ENCODE measurements at places on chromosomes 2 and 18.

DNA sequence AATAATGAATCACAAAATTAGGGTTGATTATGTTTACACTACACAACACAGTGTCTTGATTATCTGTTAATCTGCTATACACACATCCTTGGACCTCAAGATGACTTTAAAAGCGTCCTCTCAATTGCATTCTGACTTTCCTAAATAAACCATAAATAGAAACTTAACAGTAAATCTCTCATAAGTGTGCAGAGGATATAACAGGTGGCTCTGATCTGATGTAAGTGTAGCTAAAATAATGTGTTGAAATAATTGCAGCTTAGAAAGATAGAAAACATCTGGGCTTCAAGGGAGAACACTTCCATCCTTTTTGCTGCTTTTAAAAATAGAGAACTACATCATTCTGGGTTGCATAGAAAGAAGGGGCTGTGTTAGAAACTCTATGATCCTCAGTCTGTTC lies 78.4 kb upstream of the EFEMP1 start:
- DNase-seq: no peak

GRCh38 chr18:8756571-8756970 lies 51.2 kb downstream of the MTCL1 start:
- no peak for DNase-seq

DNA sequence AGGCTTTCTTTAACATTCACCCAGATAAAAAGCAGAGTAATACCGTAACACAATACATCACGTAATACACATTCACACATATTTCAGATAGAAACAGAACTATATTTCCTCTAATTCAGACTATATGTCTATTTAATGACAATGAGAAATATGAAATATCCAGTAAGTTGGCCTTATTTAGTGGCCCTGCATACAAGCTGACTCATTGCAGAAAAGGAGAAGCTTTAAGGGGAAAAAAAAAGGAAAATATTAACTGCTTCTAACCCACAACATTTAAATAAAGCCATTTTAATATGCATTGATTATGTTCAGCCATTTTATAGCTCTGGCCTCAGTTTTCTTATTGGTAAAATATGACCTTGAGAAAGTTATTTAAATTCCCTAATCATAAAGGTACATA lies 94.8 kb downstream of the PPP1R1C start:
- no peak for DNase-seq

DNA sequence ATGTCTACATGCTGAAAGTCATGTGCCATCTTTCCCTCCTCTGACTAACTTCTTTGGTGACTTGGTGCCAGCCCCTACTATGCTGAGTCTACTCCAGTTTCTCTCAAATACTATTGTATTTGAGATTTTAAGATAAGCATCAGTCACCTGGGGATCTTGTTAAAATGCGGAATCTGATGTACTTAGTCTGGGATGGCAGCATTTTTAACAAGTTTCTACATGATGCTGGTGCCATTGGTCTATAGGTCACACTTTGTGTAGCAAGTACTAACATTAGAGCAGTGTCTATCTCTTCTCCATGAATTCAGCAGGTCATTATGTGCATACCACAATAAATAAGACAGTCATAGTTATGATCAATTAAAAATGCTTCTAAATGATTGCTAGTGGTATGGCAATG lies 106.9 kb downstream of the CERS6 start:
- no peak for DNase-seq

DNA sequence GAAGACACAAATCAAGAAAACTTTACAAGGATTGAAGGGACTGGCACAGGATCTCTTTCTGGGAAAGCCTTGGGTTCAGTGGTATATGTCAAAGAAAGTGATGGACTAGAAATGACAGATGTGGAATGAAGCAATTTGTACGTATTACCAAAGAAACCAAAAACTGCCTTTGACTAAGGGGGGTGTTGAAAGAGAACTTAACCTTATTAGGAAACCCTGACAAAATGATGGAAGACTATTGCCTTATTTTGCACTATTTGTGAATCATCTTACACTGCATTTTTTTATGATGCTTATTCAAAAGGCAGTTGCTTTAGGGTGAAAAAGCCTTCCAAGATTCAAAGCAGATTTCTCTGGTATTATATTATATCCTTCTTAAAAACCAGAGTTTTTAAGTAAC lies 4.0 kb downstream of the TSGA10 start:
- DNase-seq: no peak

- no peak for DNase-seq
These were observed 523.1 kb upstream of the ID2 start for GRCh38 chr2:8158711-8159110.

DNA sequence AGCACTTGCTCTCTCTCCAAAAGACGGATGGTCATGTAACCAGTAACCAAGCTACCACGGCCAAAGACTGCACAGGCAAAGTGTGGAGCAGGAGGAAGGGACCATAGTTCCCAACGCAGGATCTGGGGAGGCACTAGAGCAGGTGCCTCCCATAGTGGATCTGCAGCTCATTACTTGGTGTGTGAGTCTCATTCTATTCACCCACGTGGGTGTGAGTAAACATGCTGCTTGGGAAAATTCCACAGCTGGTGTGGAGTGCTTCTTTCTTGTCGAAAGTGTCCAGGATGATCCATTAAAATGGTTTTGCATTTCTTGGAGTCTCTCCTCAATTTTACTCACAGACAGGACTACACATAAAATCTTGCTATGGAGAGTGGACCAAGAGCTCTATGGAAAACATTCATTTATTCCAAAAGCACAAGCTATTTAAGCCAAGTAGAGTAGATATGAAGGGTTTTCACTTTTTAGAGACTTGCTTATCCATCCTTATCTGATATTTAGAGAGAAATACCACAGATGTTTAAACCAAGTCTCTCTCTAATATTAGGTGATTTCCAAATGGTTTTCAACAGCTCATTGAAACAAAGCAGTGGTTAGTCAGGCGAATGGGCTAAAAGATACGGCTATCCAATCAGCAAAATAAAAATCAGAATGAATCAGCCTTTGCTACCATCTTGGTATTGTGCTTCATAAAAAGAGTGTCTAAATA lies 104.3 kb upstream of the CCDC195 start:
- DNase-seq: no peak

DNA sequence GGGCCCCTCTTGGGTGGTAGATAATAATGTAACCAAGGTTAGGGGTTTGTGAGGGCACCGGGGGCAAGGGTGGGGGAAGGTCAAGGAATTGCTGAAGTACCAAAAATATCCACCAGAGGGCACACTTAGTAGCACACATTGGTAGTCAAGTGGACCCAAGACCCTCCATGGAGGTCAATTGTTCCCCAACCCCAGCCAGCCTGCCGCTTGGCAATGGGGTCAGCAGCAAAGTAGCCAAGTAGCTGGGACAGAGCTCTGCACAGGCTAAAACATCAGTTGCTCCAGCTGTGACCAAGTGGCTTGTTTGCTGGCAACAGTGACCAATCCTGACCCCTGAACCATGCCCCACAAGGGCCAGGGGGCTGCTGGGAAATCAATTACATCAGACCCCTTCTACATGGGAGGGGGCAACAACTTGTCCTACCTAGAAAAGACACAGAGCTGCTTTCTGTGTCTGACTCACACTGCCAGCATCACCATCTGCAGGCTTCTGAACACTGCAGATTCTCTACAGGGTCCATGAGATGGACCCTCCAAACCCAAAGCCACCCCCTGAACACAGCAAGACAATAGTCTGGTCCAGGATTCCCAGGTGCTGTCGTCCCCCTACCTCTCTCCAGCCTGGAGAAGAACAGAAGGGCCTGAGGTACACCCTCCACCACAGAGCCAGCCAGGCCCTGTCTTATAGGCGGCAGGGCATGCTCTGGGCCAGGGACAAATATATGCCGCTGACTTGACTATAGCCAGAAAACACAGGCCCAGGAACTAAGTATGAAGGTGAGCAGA lies 76.0 kb downstream of the EMX1 start:
- peak; percentile 81 for DNase-seq

GRCh38 chr2:158818511-158818910 lies 23.4 kb downstream of the DAPL1 start:
- no peak for DNase-seq

GRCh38 chr18:57754577-57755338 lies 48.4 kb downstream of the ATP8B1 start:
- DNase-seq: no peak

DNA sequence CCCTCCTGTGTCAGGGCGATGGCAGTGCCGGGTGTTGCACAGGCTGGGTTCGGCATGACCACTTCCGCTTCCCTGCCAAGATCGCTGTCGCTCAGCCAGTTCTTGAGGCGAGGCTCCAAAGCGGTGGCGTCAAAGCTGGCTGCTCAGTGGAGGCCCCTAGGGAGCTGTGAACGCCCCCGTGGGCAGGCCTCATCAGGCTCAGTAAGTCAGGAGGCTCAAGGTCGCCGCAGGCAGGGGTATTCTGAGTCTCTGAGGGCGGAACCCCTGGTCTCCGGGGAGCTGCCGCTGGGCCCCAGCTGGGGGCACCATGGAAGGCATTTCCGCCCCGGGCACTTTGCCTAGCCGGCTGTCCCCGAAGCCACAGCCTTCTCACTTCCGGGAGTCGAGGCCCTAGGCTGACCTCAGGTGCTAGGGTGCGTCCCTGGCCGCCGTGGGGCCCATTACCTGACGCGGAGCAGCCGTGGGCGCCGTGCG lies 210.4 kb downstream of the SOCS6 start:
- peak; percentile 65 for DNase-seq

DNA sequence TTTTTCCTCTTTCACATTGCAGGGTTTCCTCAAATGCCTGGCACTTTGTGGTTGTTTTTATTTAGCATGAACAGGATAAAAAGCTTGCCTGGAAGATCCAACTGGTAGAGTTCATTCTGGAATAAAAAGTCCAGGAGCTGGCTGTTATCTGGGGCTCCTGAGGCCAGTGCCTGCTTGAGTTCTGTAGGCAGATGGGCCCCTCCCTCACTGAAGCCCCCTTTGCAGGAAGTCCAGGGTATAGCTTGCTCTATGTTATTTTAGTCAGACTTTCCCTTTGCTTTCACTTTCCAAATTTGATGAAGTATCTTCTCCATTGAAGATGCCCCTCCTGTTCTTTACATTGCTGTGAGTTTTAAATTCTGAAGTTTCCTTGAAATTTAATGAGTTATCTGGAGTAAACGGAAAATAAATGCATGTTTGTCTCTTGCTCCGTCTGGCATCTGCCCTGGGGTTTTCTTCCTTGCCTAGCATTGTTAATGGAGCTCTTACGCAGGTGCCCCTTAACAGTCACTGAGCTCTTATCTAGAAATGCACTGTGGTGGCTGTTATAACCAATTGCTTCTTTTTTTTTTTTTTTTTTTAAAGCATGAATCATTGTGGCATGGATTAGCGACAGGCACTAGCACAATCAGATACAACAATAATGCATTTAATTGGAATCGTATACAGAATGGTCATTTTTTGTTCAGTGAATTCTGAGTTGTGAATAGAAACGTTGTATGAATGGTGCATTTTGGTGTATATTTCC lies 27.0 kb upstream of the LPIN1 start:
- no peak for DNase-seq

DNA sequence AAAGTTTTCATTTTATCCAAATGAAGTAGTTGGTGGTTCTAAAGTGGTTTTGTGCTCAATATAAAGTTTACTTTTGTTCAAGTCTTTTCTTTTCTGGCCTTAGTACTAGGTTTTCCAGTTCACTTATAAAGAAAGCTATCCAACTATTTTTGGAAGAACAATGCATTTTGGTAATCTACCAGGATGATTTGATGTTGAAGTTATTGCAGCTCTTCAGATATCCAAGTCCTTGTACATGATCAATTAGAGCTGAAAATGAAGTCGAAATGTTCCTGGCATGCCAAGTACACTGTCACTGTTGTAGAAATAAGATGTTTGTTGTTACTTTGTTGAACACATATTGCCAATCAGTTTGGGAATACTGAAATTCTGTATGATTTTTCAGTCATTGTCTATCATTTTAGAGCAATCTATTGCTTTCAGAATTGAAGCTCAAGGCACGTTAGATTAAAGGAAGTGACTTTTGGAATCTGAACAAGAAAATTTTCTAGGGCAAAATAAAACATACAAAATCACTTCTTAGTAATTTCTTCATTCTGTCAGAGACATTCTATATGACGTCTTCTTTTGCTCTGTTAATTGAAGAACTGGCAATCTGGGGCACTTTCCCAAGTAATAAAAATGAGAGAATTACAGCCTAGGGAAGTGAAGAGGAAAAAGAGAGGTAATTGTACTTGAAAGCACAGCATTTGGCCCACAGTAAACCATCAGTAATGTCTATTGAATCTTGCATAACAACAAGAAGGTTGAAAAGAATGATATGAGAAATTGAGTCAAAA lies 232.3 kb downstream of the MREG start:
- no peak for DNase-seq

GRCh38 chr18:28855989-28856388 lies 679.1 kb upstream of the CDH2 start:
- peak; percentile 47 for DNase-seq

- DNase-seq: no peak
These were observed 39.8 kb upstream of the TBC1D8 start for GRCh38 chr2:101190747-101191516.

- no peak for DNase-seq
These were observed 80.9 kb downstream of the SLC25A12 start for GRCh38 chr2:171813126-171813525.

DNA sequence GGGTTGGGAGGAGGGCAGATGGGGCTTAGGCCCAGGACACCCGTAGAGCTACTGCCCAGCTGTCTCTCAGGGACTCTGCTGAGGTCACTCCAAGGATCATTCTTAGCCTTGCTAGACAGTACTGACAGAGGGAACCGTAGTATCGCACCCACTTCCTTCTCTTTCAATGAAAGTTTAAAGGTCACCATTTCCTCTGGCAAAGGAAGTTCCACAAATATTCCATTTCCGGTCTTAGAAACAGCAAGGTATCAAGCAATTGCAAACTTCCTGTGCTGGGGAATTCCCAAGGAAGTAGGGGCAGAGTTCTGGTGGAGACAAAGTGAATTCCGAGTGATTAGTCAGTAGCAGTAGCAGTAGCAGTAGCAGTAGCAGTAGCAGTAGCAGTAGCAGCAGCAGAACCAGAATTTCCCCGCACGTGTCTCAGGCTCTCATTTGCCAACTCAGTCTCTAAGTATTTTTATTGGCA lies 24.7 kb downstream of the IL1B start:
- no peak for DNase-seq

- no peak for DNase-seq
These were observed 39.1 kb upstream of the TWIST2 start for GRCh38 chr2:238808761-238809160.

GRCh38 chr18:61402726-61403125 lies 69.5 kb downstream of the CDH20 start:
- DNase-seq: no peak

GRCh38 chr18:44325903-44326635 lies 354.6 kb upstream of the SETBP1 start:
- DNase-seq: peak; percentile 90

- no peak for DNase-seq
These were observed 367.8 kb downstream of the GPD2 start for GRCh38 chr2:156803967-156804366.

DNA sequence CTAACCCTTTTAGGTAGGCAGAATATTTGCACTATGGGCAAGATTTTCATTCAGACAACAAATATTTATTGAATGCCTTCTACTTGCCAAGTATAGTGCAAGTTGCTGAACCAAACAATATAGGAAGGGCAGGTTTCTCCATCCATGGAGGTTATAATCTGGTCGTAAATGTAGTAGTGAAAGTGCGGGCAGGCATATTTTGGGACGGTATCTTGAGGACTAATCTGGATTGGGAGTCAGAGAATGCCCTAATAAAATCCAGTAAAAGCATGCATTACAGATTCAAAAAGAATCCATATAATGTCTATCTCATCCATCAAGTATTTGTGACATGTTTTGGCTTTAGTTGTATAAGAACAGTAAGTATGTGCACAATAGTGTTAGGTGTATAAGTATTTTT lies 1.7 kb upstream of the NDUFV2 start:
- DNase-seq: no peak
